Stimulated activated CD4-positive, alpha-beta T cell treated with anti-CD3 and anti-CD28 coated beads, TNF-alpha, amount 100 ng/mL, for 48 hours (primary cell): ENCODE measurements at places on chromosomes 7 and 10.

DNA sequence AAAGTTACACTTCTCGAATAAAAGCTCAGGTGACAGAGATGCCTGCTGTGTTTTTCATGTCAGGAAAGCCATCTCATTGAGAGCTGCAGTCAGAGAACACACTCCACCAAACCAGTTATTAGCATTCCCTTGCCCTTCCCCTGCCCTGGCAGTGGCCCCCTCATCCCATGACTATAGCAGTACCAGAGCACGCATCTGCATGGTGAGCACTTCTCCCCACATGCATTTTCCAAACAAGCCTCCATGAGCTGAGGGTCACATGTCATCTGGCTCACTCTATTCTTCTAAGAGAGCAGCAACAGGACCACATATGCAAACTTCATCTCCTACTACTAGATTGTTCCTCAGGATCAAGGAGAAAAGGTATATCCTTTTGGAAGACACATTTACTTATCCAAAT is 42.4 kb upstream of the FGL2 start:
- no peak for DNase-seq

- DNase-seq, result no peak
Observed at GRCh38 chr10:7233259-7233991, 177.4 kb downstream of the SFMBT2 start.

DNA sequence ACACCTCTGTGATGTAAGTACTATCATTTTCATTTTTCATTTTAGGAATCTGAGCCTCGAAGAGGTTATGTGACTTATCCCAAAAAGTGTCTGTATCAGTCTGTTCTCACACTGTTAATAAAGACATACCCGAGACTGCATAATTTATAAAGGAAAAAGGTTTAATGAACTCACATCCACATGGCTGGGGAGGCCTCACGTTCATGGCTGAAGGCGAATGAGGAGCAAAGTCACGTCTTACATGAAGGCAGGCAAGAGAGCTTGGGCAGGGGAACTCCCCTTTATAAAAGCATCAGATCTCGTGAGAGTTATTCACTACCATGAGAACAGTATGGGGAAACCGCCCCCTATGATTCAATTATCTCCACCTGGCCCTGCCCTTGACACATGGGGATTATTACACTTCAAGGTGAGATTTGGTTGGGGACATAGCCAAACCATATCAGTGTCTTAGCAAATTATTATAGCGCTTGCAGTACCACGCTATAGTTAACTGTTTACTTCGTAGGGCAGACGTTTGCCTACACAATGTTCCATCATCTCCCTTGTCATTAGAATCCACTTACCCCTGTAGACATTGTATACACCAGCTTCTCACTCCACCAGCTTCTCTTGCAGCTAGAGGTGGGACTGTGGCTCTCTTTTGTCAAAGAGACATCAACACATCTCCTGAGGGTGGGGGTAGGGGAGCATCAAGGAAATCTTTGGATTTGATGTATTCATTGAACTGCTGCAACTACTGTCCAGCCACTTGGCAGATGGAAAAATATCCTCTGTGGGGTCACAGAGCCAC is 15.4 kb upstream of the NMT2 start:
- no peak for DNase-seq

DNA sequence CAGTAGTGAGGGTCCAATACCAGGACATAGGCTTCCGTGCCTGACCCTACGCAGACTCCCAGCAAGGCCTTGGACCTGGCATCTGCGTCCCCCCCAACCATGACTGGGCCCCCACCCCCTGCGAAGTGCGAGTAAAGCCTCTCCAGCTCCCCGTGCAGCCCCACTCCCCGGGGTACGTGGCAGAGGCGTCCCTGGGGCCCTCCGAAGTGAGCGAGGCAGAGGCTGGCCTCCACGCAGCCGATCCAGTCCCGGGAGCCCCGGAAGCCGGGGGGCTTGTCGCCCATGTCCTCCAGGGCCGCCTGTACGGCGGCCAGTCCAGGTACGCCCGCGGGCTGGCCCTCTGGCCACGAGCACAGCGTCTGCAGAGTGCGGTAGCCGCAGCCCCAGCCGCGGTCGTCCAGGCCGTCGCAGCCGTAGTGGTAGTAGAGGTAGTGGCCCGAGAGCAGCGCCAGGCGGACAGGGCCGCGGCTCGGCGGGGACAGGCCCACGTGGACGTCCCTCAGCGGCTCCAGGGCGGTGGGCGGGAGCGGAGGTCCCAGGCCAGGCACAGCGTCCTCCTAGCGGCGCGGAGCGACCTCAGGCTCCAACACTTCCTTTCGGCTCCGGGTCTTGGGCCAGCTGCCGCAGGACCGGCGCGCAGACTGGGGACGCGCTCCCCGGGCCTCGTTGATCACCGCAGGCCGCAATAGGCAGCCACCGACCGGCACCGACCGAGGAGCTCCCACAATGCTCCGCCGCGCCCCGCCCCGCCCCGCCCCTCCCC is at the start of gene UFSP1:
Gene UFSP1 (minus strand): TSS at position 728 of the 763 bp plus-strand sequence. CDS start 444 bp downstream, at position 284.
- DNase-seq, result no peak

- no peak for DNase-seq
Observed at GRCh38 chr7:115267503-115267902, 345.6 kb downstream of the MDFIC start.

GRCh38 chr10:35821339-35821911 is 179.3 kb upstream of the FZD8 start:
- DNase-seq, result no peak
